Osteocyte (in vitro differentiated cells): ENCODE measurements at places on chromosomes 1 and 21. TPM values are rescaled to one million over a fixed set of nuclear protein-coding genes. Genes with fewer than 3 reads are reported as not detected.

Gene RAB25
- not detected in 2 replicates for total RNA-seq

Gene PCAT6
- 3.8 and 5.2 TPM in 2 replicates for total RNA-seq

Gene ERI3
- total RNA-seq, result 54.3 and 58.6 TPM in 2 replicates

Gene PGBD2
- 8.3 and 9.4 TPM in 2 replicates for total RNA-seq

Gene COL11A1
- 592 and 632 TPM in 2 replicates for total RNA-seq

Gene THEM4
- 11.8 and 12.3 TPM in 2 replicates for total RNA-seq

Gene OR2G6
- total RNA-seq, result not detected in 2 replicates

Gene CLEC20A
- total RNA-seq, result not detected in 2 replicates

Gene ZSCAN20
- total RNA-seq, result 5.2 and 7.3 TPM in 2 replicates

Gene ILDR2
- total RNA-seq, result 0.16 TPM in 1 of 2 replicates, not detected in the other

Gene PPCS
- 41.7 TPM in 2 replicates for total RNA-seq

Gene RIMS3
- 16.5 and 17.0 TPM in 2 replicates for total RNA-seq

Gene RBBP5
- total RNA-seq, result 14.7 and 17.3 TPM in 2 replicates

Gene PCP4
- total RNA-seq, result not detected in 2 replicates

- DNase-seq, result no peak
- peaks cover 2% of the 10 kb centered on the region for H3K36me3 ChIP-seq
- no peak overlapping the region for H3K4me3 ChIP-seq
- no peaks in the 10 kb centered on the region for H3K27me3 ChIP-seq
- no peak overlapping the region for H3K27ac ChIP-seq
- peaks cover 32% of the 10 kb centered on the region for H3K4me1 ChIP-seq
Measured at GRCh38 chr1:182629499-182630096, 25.4 kb upstream of the RGS16 start.

GRCh38 chr1:66231681-66232463 lies 302.1 kb upstream of the SGIP1 start:
- no peak overlapping the region for H3K4me3 ChIP-seq
- H3K27me3 ChIP-seq, result no peaks in the 10 kb centered on the region
- no peaks in the 10 kb centered on the region for H3K36me3 ChIP-seq
- H3K27ac ChIP-seq, result no peak overlapping the region

GRCh38 chr21:45376459-45377324 lies 28.3 kb upstream of the COL18A1 start:
- no peaks in the 10 kb centered on the region for H3K27me3 ChIP-seq
- H3K4me1 ChIP-seq, result peaks cover 36% of the 10 kb centered on the region
- no peak overlapping the region for H3K27ac ChIP-seq
- peaks cover 5% of the 10 kb centered on the region for H3K36me3 ChIP-seq

- no peaks in the 10 kb centered on the region for H3K36me3 ChIP-seq
- no peak for DNase-seq
- no peak overlapping the region for H3K27ac ChIP-seq
Measured at GRCh38 chr1:117636637-117637425, 31.0 kb downstream of the TENT5C start.

- H3K27me3 ChIP-seq, result no peaks in the 10 kb centered on the region
- no peak for DNase-seq
- H3K4me1 ChIP-seq, result no peaks in the 10 kb centered on the region
- H3K36me3 ChIP-seq, result no peaks in the 10 kb centered on the region
- H3K4me3 ChIP-seq, result no peak overlapping the region
- no peak overlapping the region for H3K27ac ChIP-seq
Measured at GRCh38 chr21:28669321-28669720, 323.4 kb downstream of the LTN1 start.

DNA sequence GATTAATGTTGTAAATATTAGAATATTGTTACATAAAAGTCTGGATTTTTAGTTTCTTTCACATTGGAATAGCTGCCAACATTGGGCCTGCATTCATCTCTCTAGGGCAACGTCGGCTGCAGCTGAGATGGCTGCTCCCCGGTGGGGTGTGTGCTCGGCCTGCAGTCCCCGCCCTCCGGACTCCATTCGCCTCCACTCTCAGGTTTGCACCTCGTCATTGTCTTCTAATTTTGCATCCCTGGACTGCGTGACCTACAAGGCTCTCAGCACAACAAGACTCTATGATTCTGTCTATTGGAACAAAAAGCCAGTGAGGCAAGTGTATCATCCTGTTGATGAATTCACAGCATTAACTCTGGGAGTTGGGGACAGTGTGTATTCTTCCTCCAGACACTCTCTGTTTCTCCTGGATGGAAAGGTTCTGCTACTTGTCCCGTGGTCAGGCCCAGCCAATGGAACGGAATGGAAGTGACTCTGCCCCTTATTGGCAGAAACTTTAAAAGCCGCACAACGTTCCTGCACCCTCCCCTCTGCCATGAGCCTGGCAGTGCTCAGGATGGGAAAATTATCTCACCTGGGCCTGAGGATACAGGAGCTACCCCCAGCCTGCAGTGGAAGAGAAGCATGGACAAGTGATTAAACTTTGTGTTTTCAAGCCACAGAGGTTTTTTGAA lies 105.0 kb upstream of the SAMD11 start:
- no peak overlapping the region for H3K27ac ChIP-seq
- no peaks in the 10 kb centered on the region for H3K4me1 ChIP-seq
- H3K36me3 ChIP-seq, result no peaks in the 10 kb centered on the region
- DNase-seq, result no peak
- no peak overlapping the region for H3K4me3 ChIP-seq

DNA sequence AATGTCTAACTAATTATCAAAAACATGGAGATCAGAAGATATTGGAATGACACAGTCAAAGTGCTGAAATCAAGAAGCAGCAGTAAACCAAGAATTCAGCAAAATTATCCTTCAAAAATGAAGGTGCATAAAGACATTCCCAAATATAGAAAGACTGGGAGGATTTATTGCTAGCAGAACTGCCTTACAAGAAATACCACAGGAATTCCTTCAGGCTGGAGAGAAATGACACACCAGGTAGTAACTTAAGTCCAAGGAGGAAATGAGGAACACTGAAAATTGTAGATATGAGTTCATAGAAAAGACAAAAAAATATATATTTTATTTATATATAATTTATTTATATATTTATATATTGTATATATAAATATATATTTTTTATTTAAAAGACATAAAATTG lies 217.2 kb downstream of the RPS6KC1 start:
- peaks cover 4% of the 10 kb centered on the region for H3K4me1 ChIP-seq
- H3K36me3 ChIP-seq, result peaks cover 40% of the 10 kb centered on the region
- H3K4me3 ChIP-seq, result no peak overlapping the region
- H3K27ac ChIP-seq, result no peak overlapping the region
- H3K27me3 ChIP-seq, result no peaks in the 10 kb centered on the region
- no peak for DNase-seq

GRCh38 chr1:201126832-201127754 lies at the start of gene ASCL5:
ASCL5 (minus strand) TSS chr1:201127184; CDS start chr1:201115372, 11,812 bp downstream.
- no peak within 1 kb of the TSS for H3K27ac ChIP-seq
- no peaks in the 10 kb centered on the region for H3K36me3 ChIP-seq
- DNase-seq, result no peak

- no peaks in the 10 kb centered on the region for H3K27me3 ChIP-seq
- peak overlapping the region; percentile 70 for H3K27ac ChIP-seq
- peaks cover 87% of the 10 kb centered on the region for H3K4me1 ChIP-seq
- peak overlapping the region; percentile 6 for H3K4me3 ChIP-seq
Measured at GRCh38 chr1:218361298-218362065, 16.3 kb downstream of the TGFB2 start.

DNA sequence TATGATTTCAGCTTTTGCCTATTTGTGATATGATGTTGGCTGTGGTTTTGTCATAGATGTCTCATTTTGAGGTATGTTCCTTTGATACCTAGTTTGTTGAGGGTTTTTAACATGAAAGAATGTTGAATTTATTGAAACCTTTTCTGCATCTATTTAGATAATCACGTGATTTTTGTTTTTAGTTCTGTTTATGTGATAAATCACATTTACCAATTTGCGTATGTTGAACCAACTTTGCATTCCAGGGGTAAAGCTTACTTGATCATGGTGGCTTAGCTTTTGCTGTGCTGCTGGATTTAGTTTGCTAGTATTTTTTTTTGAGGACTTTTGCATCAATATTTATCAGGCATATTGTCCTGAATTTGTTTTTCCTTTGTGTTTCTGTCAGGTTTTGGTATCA lies 26.5 kb upstream of the IFI16 start:
- H3K27ac ChIP-seq, result no peak overlapping the region
- no peak for DNase-seq
- H3K4me1 ChIP-seq, result no peaks in the 10 kb centered on the region
- H3K4me3 ChIP-seq, result no peak overlapping the region

- H3K27me3 ChIP-seq, result peaks cover 68% of the 10 kb centered on the region
- H3K4me1 ChIP-seq, result peaks cover 4% of the 10 kb centered on the region
- H3K27ac ChIP-seq, result no peak overlapping the region
- no peaks in the 10 kb centered on the region for H3K36me3 ChIP-seq
- peak; percentile 89 for DNase-seq
- no peak overlapping the region for H3K4me3 ChIP-seq
Measured at GRCh38 chr1:25608488-25609178, 8.0 kb upstream of the MAN1C1 start.

DNA sequence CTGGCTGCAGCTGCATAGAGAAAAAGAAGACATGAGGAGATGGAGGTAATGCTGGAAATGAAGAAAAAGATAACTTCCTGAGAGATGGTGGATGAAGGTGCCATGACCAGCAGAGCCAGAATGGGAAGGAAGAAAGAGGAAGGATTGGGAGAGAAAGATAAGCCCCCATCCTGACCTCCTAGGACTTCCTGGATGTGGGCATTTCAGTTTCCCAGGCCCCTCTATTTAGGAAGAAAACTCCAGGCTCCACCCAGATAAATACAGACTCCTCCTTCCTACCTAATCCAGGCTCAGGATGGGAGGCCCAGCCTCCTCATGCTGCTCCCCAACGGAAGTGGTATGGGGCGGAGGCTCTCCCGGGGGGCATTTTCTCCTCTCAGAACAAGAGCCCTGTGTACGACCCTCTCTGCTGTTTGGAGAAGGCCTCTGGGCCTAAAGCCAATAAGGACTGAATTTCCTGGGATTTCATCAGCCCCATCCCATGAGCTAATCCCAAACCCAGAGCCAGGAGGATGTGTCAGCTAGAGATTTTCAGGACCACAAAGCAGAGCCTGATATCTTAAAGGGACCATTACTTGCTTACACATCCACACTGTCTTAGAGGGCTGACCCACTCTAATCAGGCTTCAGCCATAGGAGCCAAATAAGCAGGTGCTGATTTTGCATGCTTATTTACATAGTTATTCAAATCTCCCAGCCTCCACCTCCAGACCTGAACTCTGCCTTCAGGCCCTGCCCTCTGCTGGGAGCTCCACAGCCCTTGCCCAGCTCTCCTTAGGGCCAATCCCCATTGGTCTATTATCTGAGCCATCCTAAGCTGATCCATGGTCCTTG lies 5.1 kb upstream of the ARHGEF2 start:
- H3K4me3 ChIP-seq, result peak overlapping the region; percentile 88
- peak overlapping the region; percentile 98 for H3K27ac ChIP-seq
- peaks cover 7% of the 10 kb centered on the region for H3K36me3 ChIP-seq
- H3K4me1 ChIP-seq, result peaks cover 58% of the 10 kb centered on the region

DNA sequence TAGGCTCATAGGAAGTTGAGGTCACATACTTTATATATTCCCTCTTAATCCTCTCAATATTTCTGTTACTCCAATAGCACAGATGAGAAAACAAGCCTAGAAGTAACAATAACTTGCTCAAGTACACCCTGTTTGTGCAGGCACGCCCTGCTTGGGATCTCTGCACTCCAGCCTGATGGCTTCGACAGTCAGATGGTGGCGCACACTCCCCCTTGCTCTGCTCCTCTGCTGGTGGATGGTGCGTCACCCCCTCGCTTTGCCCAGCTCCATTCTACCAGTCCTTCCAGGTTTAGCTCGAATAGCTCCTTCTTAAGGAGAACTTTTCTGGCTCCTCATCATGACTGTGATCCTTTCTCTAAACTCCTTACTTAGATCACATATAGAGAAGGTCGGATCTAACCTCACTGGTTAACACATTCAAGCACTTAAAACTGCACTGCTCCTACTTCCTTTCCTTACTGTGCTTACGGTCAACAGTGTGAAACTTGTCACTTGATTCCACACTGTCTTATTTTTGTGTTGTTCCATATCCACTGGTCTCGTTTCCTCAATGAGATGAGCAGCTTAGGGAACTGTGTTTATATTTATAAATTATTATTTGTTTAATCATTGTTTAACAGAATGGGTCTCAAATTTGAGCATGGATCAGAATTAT lies 3.0 kb downstream of the TSPAN2 start:
- H3K27me3 ChIP-seq, result peaks cover 4% of the 10 kb centered on the region
- no peak overlapping the region for H3K4me3 ChIP-seq
- H3K4me1 ChIP-seq, result peaks cover 9% of the 10 kb centered on the region
- H3K36me3 ChIP-seq, result no peaks in the 10 kb centered on the region

DNA sequence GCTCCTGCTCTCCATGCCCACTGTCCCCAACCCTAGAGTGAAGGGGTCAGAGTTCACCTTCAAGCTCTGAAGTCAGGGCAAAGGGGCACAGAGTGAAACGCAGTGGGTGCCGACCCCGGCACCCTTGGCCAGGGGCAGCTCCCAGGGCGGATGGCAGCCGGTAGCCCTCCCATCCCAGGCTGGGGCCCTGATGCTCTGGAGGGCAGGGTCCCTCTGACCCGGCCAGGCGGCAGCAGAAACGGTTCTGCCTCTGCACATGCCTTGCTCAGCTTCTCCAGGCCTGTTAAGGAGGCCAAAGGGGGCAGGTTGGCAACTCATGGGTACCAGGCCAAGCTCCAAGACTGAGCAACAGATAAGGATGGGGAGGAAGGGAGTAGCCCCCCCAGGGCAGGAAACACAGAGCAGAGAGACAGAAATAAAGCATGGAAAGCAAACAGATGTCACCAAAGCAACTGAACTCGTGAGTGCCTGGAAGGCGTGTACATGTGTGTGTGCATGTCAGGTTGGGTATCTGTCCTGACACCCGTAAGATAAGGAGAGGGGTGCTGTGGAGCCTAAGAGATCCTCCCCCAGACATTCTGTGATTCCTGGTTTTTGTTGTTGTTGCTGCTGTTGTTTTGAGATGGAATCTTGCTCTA lies 112.3 kb upstream of the IFFO2 start:
- H3K27me3 ChIP-seq, result no peaks in the 10 kb centered on the region
- H3K27ac ChIP-seq, result no peak overlapping the region
- H3K36me3 ChIP-seq, result peaks cover 8% of the 10 kb centered on the region
- DNase-seq, result no peak

- H3K4me3 ChIP-seq, result no peak overlapping the region
- peaks cover 2% of the 10 kb centered on the region for H3K27me3 ChIP-seq
- DNase-seq, result no peak
- no peak overlapping the region for H3K27ac ChIP-seq
- no peaks in the 10 kb centered on the region for H3K36me3 ChIP-seq
Measured at GRCh38 chr1:47161298-47162040, 24.2 kb downstream of the CYP4A22 start.

DNA sequence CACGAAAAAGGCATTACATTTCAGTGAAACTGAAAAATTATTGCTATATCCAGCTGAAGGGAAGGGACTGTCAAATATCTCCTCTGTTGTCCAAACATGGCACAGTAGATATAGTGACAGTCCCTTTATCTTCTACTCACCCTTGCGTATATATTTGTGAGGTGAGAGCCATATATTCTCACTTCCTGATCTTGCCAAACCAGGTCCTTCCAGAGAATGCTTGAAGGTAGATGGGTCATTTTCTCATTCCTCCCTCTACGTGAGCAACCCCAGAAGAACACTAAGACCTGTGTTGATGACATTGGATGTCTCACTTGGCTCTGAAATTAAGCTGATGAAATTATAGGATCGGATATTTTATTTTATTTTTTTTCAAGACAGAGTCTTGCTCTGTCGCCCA lies 151.2 kb downstream of the DHRS3 start:
- no peak overlapping the region for H3K4me3 ChIP-seq
- no peaks in the 10 kb centered on the region for H3K27me3 ChIP-seq
- DNase-seq, result no peak
- peaks cover 18% of the 10 kb centered on the region for H3K36me3 ChIP-seq
